Activated T-cell treated with anti-CD3 and anti-CD28 coated beads for 4 hours (primary cell): ENCODE measurements at places on chromosomes 4 and X.

- DNase-seq: no peak
Observed at GRCh38 chrX:132470831-132471230, 18.0 kb downstream of the MBNL3 start.

- DNase-seq: no peak
Observed at GRCh38 chrX:12911122-12911470, 4.7 kb downstream of the TLR8 start.

- no peak for DNase-seq
Observed at GRCh38 chr4:125041372-125041930, 273.3 kb upstream of the FAT4 start.

DNA sequence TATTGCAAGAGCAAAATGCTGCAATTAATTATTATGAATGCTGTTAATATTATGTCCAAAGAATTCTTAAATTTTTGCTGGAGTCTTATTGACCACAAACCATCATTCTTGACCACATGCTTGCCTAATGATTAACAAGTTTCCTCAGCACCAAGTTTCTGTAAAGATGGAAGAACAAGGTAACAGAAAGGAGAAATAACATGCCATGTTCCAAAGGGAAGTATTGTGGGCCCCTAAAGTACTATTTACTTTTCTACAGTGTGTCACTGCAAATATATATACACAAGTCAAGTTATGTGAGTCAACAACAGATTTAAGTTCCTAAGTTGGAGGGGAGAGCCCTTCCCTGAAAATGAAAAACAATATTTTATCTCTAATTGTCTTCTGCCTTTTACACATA is 20.6 kb downstream of the FAM47E start:
- DNase-seq: no peak

- no peak for DNase-seq
Observed at GRCh38 chr4:24279911-24280375, 304.4 kb downstream of the DHX15 start.
